GM12878 (cell line): ENCODE measurements at places on chromosomes 5 and 9.

GRCh38 chr5:147538236-147538635 lies 28.4 kb upstream of the DPYSL3 start:
- H3K27me3 ChIP-seq: no peaks in the 10 kb centered on the region
- H3K4me1 ChIP-seq: no peaks in the 10 kb centered on the region
- no peak overlapping the region for H3K27ac ChIP-seq
- no peak overlapping the region for H3K4me3 ChIP-seq
- DNase-seq: no peak
- no peaks in the 10 kb centered on the region for H3K36me3 ChIP-seq

- H3K27me3 ChIP-seq: no peaks in the 10 kb centered on the region
- no peak overlapping the region for H3K27ac ChIP-seq
- no peak overlapping the region for H3K4me3 ChIP-seq
- H3K4me1 ChIP-seq: no peaks in the 10 kb centered on the region
Measured at GRCh38 chr9:116482740-116483139, 204.4 kb upstream of the TRIM32 start.

- no peaks in the 10 kb centered on the region for H3K4me1 ChIP-seq
- no peak overlapping the region for H3K4me3 ChIP-seq
- H3K36me3 ChIP-seq: no peaks in the 10 kb centered on the region
- no peak for DNase-seq
- no peaks in the 10 kb centered on the region for H3K27me3 ChIP-seq
Measured at GRCh38 chr5:20683241-20683940, 695.4 kb upstream of the CDH18 start.

DNA sequence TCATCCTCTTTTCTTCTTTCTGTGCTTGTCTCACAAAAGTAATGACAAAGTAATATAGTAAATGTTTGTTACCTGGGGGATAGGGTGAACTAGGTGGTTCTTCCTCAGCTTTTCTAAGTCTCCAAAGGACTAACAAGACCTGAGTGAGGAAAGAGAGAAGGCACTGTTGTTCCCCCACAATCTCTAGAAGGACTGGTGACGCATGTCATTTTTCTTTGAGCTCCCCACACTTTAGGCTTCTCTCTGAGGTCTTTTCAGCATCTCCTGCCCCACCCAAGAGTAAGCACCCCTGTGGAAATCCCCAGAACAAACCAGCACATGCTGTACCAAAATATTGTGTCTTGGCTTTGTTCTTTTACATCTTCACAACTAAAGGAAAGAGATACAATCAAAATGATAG lies 2.4 kb upstream of the IL7R start:
- no peaks in the 10 kb centered on the region for H3K36me3 ChIP-seq
- no peaks in the 10 kb centered on the region for H3K27me3 ChIP-seq

DNA sequence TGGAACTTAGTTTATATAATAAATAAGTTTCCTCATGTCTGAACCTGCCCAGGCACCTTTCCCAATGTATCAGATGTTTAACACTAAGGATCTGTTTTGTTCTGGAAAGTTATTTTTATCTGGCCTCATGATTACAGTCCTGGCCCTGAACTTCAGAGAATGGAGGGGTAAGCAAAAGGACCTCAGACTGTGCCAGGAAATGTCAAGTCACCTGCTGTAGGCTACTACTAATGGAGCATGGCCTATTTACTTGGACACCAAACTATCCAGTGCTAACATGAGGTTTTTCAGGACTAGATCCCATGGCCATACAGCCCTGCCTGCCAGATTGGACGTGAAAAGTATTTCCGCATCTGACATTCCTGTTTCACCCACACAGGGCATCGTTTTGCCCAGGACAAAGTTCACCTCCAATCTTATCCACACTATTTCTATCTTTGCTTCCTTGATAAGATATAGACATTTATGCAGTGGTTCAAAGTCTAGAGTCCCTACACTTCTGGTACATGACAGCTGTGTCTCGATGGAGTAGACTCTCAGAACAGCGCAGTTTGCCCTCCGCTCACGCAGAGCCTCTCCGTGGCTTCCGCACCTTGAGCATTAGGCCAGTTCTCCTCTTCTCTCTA lies at the start of gene BTNL8:
BTNL8 (plus strand) TSS at position 539 of the 626 bp plus-strand sequence. CDS start 152 bp downstream, outside the sequence.
- DNase-seq: no peak
- no peaks in the 10 kb centered on the region for H3K27me3 ChIP-seq
- H3K27ac ChIP-seq: no peak within 1 kb of the TSS
- no peak within 1 kb of the TSS for H3K4me3 ChIP-seq
- H3K36me3 ChIP-seq: no peaks in the 10 kb centered on the region

- no peak overlapping the region for H3K27ac ChIP-seq
- H3K36me3 ChIP-seq: peaks cover 11% of the 10 kb centered on the region
- DNase-seq: no peak
Measured at GRCh38 chr5:112915831-112916230, 6.2 kb downstream of the REEP5 start.

- no peak overlapping the region for H3K4me3 ChIP-seq
- H3K4me1 ChIP-seq: no peaks in the 10 kb centered on the region
- H3K36me3 ChIP-seq: no peaks in the 10 kb centered on the region
Measured at GRCh38 chr9:117430813-117431212, 16.0 kb upstream of the ASTN2 start.
